ENCODE measurements at places on chromosomes 16 and 17.

DNA sequence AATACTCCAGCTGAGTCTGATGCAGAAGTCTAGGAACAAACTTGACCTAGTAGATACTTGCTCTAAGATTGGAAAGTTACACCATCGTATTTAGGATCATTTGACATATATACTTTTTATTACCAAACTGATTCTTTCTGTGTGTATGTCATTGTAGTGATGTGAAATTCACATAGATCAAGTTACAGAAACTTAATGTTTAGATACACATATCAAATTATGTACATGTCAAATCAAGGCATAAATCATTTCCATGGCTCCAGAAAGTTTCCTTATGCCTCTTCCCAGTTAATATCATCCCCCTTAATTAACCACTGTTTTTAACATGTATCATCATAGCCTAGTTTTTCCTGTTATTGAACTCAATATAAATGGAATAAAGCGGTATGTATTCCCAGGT, 292.0 kb upstream of the CDH11 start:
- H3K36me3 ChIP-seq = no peaks in the 10 kb centered on the region
- H3K27ac ChIP-seq = no peak overlapping the region
- no peaks in the 10 kb centered on the region for H3K4me1 ChIP-seq
- no peaks in the 10 kb centered on the region for H3K27me3 ChIP-seq
- no peak overlapping the region for H3K4me3 ChIP-seq

GRCh38 chr17:50430821-50431618, 5.0 kb downstream of the ACSF2 start:
- H3K4me3 ChIP-seq = no peak overlapping the region
- H3K4me1 ChIP-seq = peaks cover 13% of the 10 kb centered on the region
- no peaks in the 10 kb centered on the region for H3K27me3 ChIP-seq
- H3K27ac ChIP-seq = no peak overlapping the region
- peaks cover 1% of the 10 kb centered on the region for H3K36me3 ChIP-seq
- DNase-seq = no peak

GRCh38 chr16:68299571-68300453, 10.9 kb downstream of the SLC7A6OS start:
- H3K27ac ChIP-seq = peak overlapping the region; percentile 39
- DNase-seq = no peak
- H3K4me1 ChIP-seq = no peaks in the 10 kb centered on the region
- no peak overlapping the region for H3K4me3 ChIP-seq
- H3K27me3 ChIP-seq = no peaks in the 10 kb centered on the region

GRCh38 chr17:29591737-29592608, 959 bp upstream of the ANKRD13B start:
- H3K27me3 ChIP-seq = no peaks in the 10 kb centered on the region
- H3K27ac ChIP-seq = peak overlapping the region; percentile 73
- DNase-seq = peak; percentile 80
- H3K4me1 ChIP-seq = peaks cover 39% of the 10 kb centered on the region

DNA sequence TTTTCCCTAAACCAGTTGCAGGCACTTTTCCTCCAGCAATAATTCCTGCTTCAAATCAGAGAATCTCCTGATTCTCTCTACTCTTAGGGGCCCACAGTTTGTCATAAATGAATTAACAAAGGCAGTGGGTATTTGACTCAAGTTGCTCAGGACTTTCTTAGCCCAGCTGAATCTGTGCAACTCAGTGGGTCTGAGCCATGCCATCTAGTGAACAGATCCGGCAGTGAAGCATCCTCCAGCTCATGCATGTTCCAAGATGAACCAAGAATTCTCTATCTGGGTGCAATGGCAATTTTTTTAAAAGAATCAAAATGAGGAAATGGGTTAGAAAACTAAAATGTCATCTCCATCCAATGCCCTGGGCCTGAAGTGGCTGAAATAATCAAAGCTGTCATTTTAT, 575.2 kb upstream of the CDH11 start:
- H3K27ac ChIP-seq = no peak overlapping the region
- H3K27me3 ChIP-seq = no peaks in the 10 kb centered on the region
- H3K4me1 ChIP-seq = no peaks in the 10 kb centered on the region
- H3K4me3 ChIP-seq = no peak overlapping the region
- no peaks in the 10 kb centered on the region for H3K36me3 ChIP-seq

DNA sequence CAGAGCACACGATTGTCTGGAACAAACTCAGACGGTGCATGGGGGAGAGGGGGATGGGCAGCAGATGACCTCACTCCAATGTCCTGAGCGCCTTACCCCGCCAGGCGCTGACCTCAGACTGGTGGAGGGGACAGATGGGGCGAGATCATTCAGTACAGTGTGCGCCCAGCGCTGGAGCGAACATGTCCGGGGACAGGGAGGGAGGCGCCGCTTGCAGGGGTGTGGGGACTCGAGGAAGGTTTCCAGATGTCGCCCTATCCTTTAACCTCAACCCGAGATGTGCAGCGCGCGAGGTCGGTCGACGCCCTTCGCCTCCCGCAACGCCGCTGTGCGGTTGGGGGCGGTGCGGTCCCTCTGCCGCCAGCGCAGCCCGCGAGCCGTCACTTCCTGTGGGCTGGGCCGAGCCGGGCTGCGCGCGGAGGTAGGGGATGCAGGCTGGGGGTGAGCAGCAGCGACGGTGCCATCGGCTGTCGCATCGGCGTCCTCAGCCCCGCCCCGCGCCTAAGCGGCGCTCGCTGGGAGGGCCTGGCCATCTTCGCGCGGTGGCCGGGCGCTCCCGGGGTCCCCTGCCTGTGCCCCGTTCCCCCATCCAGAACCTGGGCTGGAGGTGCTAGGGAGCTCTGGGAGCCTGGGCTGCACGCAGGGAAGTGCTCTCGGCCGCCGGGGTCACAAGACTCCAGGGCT, 5.3 kb upstream of the CDR2L start:
- H3K4me1 ChIP-seq = peaks cover 13% of the 10 kb centered on the region
- H3K36me3 ChIP-seq = no peaks in the 10 kb centered on the region
- H3K27ac ChIP-seq = peak overlapping the region; percentile 87
- H3K4me3 ChIP-seq = peak overlapping the region; percentile 93

DNA sequence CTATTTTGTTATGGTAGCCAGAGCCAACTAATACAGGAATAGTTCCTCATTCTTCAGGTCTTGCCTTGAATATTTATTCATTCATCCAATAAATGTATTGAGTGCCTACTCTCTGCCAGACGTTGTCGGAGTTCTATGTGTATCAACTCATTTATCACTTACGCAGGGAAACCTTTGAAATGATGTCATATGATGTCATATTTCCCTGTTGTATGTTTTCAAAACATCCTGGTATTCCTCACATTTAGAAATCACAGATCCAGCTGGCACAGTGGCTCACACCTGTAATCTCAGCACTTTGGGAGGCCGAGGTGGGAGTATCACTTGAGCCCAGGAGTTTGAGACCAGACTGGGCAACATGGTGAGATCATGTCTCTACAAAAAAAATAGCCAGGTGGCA, 2.7 kb upstream of the NLE1 start:
- peaks cover 11% of the 10 kb centered on the region for H3K4me1 ChIP-seq
- no peak for DNase-seq
- no peaks in the 10 kb centered on the region for H3K36me3 ChIP-seq

GRCh38 chr17:58219789-58220183, 731 bp upstream of the MKS1 start:
- no peak for DNase-seq
- H3K4me1 ChIP-seq = peaks cover 16% of the 10 kb centered on the region

- no peaks in the 10 kb centered on the region for H3K4me1 ChIP-seq
- H3K36me3 ChIP-seq = no peaks in the 10 kb centered on the region
- DNase-seq = no peak
- no peak overlapping the region for H3K27ac ChIP-seq
- H3K27me3 ChIP-seq = no peaks in the 10 kb centered on the region
- no peak overlapping the region for H3K4me3 ChIP-seq
Observed at GRCh38 chr16:4602331-4602730, 12.4 kb downstream of the UBALD1 start.

GRCh38 chr17:63120406-63120805, 154.4 kb downstream of the TANC2 start:
- no peaks in the 10 kb centered on the region for H3K36me3 ChIP-seq
- H3K4me3 ChIP-seq = no peak overlapping the region
- H3K4me1 ChIP-seq = no peaks in the 10 kb centered on the region
- H3K27ac ChIP-seq = no peak overlapping the region

- DNase-seq = no peak
- no peaks in the 10 kb centered on the region for H3K27me3 ChIP-seq
- H3K4me1 ChIP-seq = peaks cover 4% of the 10 kb centered on the region
- H3K36me3 ChIP-seq = peaks cover 41% of the 10 kb centered on the region
- no peak overlapping the region for H3K4me3 ChIP-seq
- H3K27ac ChIP-seq = peak overlapping the region; percentile 26
Observed at GRCh38 chr17:62573480-62574117, 53.9 kb upstream of the MRC2 start.

- peaks cover 43% of the 10 kb centered on the region for H3K4me1 ChIP-seq
- H3K27me3 ChIP-seq = no peaks in the 10 kb centered on the region
- peaks cover 29% of the 10 kb centered on the region for H3K36me3 ChIP-seq
- no peak overlapping the region for H3K4me3 ChIP-seq
- no peak overlapping the region for H3K27ac ChIP-seq
Observed at GRCh38 chr16:16028311-16028999, 79.0 kb downstream of the ABCC1 start.

- no peak overlapping the region for H3K27ac ChIP-seq
- peak; percentile 72 for DNase-seq
Observed at GRCh38 chr17:8153525-8153956, 1.3 kb upstream of the PER1 start.

GRCh38 chr16:721765-722540, 1.0 kb downstream of the ANTKMT start:
- peaks cover 3% of the 10 kb centered on the region for H3K4me1 ChIP-seq
- no peaks in the 10 kb centered on the region for H3K36me3 ChIP-seq
- DNase-seq = no peak
- peak overlapping the region; percentile 51 for H3K4me3 ChIP-seq
- peak overlapping the region; percentile 41 for H3K27ac ChIP-seq

DNA sequence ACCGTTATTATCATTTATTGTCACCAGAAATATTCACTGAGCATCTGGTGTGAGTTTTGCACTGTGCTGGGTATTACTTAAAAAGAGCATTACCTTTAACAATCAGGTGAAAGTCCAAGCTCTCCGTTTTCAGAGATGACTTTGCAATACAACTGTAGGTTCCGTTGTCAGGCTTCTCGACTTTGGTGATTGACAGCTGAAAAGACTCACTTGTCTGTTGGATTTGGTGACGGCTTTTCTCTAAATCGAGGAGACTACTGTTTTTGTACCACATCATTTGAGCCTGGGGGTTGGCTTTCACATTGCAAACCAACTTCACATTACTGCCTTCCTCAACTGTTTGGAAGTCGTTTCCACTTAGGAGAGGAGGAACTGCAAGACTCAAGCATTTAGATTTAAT, 9.1 kb downstream of the TMIGD1 start:
- no peak overlapping the region for H3K4me3 ChIP-seq
- no peak overlapping the region for H3K27ac ChIP-seq
- H3K36me3 ChIP-seq = no peaks in the 10 kb centered on the region
- peaks cover 12% of the 10 kb centered on the region for H3K27me3 ChIP-seq

DNA sequence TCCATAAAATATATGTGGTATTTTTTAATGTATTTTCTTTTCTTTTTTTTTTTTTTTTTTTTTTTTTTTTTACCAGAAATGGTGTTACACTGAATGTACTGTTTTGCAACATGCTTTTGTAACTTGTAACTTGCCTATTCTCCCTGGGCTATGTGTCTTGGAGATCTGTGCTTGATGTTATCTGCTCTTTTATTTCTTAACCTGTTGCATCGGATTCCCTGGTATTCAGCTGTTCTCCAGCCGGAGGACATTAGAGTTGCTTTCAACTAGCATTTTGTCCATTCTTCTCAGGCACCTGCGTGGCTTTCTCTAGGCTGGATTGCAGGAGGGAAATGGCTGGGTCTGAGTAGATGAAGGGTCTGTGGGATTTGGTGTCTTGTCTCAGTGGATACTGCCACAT, 47.4 kb downstream of the KATNIP start:
- no peak overlapping the region for H3K4me3 ChIP-seq
- no peaks in the 10 kb centered on the region for H3K36me3 ChIP-seq
- H3K27ac ChIP-seq = no peak overlapping the region
- H3K27me3 ChIP-seq = no peaks in the 10 kb centered on the region
- no peak for DNase-seq
- no peaks in the 10 kb centered on the region for H3K4me1 ChIP-seq
